Hematopoietic multipotent progenitor cell treated with erythropoietin and hydrocortisone succinate and interleukin-3 and kit ligand, for 8 days (in vitro differentiated cells): ENCODE measurements at places on chromosomes 16 and 17.

GRCh38 chr17:33016920-33017319 is 25.3 kb downstream of the SPACA3 start:
- DNase-seq = no peak

DNA sequence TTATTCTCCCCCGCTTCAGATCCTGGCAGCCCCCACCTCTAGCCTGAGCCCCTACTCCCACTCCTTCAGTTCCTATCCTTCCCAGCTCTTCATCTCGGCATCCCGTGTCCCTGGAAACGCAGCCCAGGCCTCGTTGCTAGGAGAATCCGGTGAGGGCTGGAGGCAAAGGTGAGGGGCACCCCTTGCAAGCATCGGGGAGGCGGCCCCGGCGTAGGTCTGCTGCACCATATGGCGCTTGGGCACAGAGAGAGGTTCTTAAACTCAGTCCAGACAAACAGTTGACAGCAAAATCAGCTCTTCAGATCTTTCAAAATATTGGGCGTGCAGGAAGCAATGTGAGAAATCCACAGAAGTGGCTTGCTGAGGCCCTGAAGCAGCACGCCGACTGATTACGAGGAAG is 15.0 kb downstream of the SLC38A8 start:
- DNase-seq = no peak

DNA sequence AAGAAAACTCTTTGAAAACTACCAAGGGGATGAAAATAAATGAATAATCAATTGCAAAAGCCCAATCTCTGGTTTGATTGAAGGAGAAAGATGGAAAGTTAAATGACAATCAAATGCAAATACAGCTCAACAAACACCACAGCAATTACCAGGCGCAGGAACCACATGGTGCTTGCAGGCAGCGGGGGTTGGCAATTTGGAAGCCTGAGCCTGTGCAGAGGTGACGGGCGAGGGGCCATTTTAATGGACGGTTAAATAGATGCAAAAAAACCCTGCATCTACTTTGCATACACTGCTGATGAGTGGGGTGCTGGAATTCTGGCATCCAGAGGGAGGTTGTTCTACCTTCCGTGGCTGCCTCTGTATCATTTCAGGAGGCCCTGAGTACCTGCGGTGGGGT is 4.8 kb upstream of the SEZ6 start:
- no peak for DNase-seq

DNA sequence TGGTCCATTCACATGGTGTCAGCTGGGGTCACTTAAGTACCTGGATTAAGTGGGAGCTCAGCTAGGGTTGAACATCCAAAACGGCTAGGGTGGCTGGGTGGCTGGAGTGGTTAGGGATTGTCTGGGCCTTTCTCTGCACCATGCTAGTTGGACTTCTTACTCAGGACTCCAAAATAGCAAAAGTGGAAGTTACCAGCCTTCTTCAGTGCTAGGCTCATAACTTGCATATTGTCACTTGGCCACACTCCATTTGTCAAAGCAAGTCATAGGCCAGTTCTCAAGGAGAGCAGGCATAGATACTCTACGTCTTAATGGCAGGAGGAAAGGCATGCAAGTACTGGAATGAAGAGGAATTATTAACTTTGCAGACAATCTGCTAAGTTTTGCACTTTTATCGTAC is 69.7 kb downstream of the ESRP2 start:
- no peak for DNase-seq

DNA sequence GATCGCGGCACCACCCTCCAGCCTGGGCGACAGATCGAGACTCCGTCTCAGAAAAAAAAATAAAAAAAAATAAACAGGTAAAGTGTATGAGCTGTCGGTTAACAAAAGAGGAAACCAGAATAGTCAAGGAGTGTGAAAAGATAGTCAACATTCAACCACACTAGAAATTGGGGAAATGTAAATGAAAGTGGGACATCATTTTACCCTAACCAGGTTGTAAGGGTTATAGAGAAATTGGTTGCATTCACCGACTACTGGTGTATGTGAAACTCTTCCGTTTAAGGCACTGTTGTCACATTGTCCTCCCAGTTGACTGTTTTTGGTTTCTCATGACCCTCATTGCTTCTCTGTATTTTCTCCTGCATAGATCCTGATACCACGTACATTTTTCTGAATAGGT is 62.8 kb downstream of the RABEP1 start:
- no peak for DNase-seq
